Heart right ventricle (tissue), 16 donors: ENCODE measurements at places on chromosomes 7 and 10. TPM values are rescaled to one million over a fixed set of nuclear protein-coding genes. Genes with fewer than 3 reads are reported as not detected.

SCART1 gene
- 0.64 TPM for total RNA-seq

LIPN gene
- total RNA-seq, result 0.53 TPM

DNA sequence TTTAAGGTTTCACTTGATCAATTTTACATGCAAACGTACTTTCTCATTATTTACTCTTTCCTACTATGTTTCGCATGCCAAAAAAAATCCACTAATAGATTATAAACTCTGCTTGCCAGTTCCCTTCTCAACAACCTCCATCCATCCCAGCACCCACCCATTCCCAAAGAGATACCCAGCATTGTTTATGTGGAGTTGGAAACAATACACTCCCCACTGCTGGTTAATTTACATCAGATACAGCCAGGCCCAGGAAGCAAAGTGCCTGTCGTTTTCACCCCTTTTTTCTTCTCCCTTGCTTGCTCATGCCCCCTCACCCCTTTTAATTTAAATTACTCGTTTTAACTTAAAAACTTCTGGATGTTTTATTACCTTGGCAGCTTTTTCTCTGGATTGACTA, 59.9 kb downstream of the HIBADH start:
- DNase-seq, result no peak

DNA sequence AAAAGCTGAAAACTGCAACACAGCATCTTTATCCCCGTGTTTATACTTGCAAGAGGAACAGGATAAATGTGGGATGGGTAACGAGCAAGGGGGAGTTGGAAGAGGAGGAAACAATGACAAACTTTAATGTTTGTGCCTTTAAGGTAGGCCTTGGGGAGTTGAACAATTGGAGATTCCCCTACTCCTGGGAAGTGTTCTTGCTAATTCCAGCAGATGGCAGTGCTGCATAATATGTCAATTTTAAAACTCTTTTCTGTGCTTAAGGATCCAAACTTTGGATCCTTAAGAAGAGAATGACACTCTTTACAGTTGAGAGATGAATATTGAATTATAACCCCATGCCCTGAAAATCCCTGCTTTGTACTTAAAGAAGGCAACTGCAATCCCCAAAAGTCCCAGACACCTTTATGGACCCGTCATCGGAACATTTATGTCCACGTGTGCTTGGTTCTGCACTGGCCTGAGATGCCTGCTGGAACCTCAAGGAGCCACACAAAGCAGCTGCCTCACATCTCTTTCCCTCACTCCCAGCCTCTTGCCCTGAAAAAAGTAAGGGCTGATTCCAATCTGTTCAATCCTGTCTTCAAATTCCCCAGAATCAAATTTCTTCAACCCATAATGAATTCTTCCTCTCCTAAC, 12.0 kb downstream of the IFIT5 start:
- no peak for DNase-seq

DNA sequence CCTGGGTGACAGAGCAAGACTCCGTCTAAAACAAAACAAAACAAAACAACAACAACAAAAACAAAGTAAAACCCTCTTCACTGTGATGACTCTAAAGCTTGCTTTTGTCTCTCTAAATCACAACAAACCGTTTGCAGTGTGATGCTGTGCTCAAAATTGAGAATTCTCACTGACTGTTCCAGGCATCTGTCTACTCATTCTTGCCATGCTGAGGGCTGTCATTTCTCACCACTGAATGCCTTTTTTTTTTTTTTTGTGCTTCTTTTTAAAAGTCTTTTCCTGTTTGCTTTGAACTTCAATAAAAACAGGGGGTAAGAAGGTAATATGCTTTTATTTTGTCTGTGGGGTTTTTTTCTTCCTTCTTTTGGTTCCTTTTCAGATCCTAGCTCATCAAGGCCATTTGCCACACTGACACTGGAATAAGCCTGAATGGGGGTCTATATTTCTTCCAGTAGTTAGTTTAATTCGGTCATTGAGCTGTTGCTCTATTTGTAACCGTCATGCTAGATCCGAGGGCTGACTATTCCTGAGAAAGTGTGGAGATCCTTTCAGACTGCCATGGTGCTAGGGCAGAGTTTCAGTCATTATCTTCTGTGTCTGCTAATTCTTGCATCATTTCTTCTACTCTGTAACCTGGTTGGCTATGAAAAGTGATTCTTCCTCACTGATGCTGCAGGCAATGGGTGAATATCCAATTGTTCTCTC, 10.6 kb downstream of the FAS start:
- no peak for DNase-seq

- no peak for DNase-seq
These were observed 581 bp downstream of the FAM3C start for GRCh38 chr7:121395494-121395960.
